ENCODE measurements at places on chromosomes 4 and X.

GRCh38 chrX:1601768-1602085 lies 10.3 kb downstream of the AKAP17A start:
- DNase-seq: no peak

DNA sequence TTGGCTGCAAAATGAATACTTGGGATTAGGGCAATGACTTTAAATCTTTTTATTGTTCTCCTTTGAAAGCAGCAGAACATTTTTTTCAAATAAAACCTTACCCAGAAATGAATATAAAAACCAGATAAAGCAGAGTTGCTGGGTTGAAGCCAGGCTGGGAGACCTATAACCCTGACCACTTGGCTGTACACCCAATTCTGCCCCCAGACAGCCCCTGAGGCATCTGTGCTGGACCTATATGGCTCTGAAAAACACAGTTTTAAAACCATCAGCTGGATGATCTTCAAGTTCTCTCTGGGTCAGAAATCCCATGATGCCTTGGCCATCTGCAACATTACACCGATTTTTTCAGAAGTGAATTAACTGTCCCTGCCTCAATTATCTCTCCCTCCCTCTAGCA lies 23.7 kb upstream of the GLRA2 start:
- DNase-seq: no peak

DNA sequence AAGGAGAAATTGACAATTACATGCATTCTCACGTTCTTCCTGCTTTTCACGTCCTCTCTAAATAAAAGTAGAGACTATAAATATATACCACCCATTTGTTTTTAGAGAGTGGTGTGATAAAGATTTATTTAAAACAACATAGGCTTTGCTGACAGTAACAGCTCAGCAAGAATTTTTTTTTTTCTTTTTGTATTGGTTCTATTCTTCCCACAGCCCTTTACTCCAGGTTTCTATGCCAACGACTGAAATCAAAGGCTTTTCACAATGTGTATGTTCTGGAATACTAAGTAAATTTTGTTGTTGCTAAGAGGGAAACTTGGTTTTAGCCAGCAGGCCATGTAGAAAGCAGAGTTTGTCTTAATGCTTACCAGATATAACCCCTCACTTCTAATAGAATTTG lies 43.4 kb downstream of the MAOA start:
- DNase-seq: no peak

DNA sequence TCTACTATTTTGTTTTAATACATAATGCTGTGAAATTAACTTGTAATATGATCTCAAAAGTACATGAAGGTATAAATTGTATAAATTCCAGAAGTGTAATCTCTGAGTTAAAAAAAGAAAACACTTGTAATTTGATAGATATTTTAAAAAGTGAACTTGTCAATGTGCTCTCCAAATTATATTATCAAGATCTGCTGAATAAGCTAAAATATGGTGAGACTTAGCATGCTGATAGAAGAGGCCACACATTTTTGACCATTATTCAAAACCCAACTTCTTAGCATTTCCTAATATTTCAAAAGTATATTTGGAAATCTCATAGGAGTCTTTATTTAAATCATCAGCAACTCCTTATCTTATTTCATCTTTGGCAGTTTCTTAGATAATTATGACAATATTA lies 657.1 kb upstream of the BOD1L1 start:
- no peak for DNase-seq

GRCh38 chrX:28015993-28016392 lies 34.7 kb upstream of the DCAF8L1 start:
- no peak for DNase-seq

- DNase-seq: no peak
Measured at GRCh38 chr4:84733343-84734033, 150.6 kb downstream of the CDS1 start.

DNA sequence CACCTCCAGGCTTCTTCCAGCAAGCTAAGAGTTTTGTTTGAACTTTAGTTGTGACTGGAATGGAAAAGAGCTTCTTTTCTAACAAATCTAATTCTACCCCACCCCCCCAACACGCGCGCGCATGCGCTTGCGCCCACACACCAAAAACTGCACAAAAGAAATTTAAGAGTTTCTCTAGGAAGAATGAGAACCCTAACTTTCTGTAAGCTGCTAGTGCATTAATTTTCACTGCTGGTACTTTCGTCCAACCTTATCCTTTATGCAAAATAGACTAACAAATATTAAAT lies 9.0 kb upstream of the INTU start:
- DNase-seq: no peak

- DNase-seq: no peak
Measured at GRCh38 chr4:76995776-76996175, 46.2 kb downstream of the SEPTIN11 start.

DNA sequence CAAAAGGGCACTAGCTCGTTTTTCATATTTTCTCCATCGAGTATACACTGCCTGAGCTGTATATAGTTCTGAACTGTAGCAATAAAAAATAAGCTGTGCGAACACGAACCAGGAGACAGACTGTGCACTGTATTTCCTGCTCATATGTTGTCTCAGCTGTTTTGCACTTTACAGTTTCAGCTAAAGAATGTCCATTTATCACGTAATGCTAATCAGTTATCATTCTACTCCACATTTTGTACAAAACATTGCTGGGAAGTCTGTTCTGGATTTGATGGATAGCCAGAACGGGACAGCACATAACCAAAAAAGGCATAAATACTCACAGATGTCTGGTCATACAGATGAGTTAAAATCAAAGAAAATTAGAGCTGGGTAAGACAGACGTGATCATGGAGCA lies 315.5 kb upstream of the ADGRL3 start:
- no peak for DNase-seq

GRCh38 chr4:84730375-84730774 lies 147.4 kb downstream of the CDS1 start:
- no peak for DNase-seq

GRCh38 chrX:25383196-25383595 lies 367.4 kb upstream of the ARX start:
- no peak for DNase-seq

Data from HFF-Myc (cell line).